ENCODE measurements at places on chromosomes 5 and 9.

GRCh38 chr9:137128862-137129455 is 10.0 kb upstream of the GRIN1 start:
- no peak for DNase-seq

DNA sequence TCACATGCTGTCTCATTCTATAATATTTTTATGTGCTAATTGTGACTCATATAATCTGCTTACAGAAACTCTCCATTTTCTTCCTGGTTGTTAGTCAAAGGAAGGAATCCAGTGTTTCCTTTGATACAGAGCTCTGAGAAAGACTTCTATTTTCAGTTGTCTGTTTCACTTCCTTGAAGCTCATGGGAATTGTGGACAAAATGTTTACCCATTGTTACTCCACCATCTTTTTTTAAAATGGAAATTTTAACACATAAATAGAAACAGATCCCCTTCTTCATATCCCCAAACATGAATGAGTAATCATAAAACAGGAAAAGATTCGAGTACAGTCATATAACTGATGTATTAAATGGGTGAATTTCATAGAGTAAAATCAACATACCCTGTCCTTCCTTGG is 42.0 kb upstream of the KCNN2 start:
- no peak for DNase-seq

DNA sequence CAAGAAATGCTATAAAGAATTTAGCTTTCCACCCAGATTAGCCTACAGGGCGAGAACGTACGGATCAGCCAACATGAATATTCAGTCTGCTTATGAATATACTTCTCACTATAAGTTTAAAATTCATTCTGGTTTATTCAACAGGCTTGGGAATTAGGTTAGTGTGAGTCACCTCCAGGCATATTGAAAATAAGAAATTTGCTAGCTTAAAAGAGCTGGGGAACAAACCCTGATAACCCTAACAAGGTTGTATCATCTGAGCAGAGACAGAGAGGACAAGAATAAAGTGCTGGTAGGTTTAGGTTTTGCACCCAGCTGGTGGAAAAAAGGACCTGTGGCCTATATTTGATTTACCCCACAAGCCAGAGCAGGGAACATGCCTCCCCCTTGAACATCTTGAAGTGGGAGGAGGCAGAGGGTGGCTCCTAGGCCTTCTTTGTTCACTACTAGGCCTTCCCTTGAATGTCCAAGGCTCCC is 12.3 kb downstream of the FNBP1 start:
- DNase-seq: no peak

DNA sequence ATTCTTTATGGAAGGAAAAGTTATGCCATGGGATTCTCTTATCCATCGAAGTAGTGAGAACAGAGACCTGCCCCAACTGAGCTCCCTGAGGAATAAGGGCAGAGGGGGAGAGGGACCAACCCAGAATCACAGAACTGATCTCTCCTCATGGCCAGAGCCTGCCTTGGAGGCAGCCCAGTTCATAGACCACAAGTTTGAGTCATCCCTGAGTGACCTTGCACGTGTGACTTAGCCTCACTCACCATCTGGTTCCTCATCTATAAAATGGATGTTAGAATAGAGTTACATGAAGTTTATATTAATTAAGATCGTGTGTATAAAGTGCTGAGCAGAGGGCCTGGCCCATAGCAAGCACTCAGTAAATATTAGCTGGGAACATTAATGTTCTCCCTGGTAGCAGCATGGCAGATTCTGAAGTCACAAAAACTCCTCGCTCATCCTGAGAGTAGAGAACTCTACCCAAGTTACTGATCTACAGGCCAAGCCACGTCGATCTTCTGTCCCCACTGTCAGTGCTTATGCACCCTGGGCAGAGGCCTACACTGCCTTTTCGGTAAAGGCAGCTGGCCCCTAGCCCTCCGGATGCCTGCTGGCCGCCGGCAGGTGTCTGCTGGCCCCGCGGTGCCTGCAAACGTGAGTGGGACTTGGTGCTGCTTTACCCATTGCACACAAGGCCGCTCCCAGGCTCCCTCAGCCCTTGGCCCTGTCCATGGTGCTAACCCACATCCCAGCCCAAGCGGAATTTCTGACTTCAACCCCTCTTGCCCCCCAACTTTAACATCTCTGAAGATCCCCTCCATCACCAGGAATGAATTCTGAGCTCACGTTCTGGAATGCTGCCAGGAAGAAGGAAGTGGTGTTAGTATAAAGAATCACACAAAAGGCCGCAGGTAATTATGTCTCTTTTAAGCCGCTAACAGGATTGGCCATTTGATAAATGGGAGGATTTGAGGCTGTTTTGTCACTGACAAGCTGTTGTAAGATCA is 61.1 kb upstream of the ARAP3 start:
- DNase-seq: no peak

GRCh38 chr9:98568234-98568908 is 140.4 kb downstream of the GABBR2 start:
- DNase-seq: peak; percentile 43

GRCh38 chr9:132877824-132878694 is at the start of gene AK8:
AK8 (minus strand) TSS chr9:132878284; CDS start chr9:132878255, 29 bp downstream.
- DNase-seq: peak; percentile 49

DNA sequence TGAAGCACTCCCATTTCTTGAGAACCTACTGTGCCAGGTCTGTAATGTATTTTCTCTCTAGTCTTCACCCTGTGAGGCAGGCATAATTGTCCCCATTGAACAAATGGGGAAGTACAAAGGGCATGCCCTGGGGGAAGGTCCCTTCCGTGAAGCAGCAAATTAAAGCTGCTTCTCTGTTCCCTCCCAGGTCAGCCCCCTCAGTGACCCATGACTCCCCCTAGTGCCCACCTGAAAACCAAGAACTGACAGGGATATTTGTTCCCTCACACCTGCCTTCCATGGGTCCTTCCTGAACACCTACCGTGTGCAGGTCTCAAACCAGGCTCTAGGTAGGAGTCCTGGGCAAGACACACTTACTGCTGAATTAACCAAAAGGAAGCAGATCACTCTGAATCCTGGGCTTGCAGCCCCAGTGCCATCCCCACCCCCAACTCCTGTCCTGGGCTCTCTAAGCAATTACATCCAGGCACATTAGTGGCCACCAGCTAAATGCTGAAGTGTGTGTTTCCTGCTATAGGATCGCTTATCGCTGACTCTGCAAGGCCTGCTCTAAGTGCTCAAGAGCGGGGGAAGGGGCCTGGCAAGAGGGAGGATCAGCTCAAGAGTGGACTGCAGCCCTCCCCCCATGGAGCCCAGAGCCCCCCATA is 254.8 kb downstream of the CDK5RAP2 start:
- no peak for DNase-seq
